GM23338 (cell line): ENCODE measurements at places on chromosomes 3 and 15. TPM values are rescaled to one million over a fixed set of nuclear protein-coding genes. Genes with fewer than 3 reads are reported as not detected.

GRCh38 chr3:188926741-188927511 lies 244.8 kb upstream of the TPRG1 start:
- H3K27ac ChIP-seq = no peak overlapping the region
- no peaks in the 10 kb centered on the region for H3K36me3 ChIP-seq
- H3K27me3 ChIP-seq = no peaks in the 10 kb centered on the region
- H3K4me3 ChIP-seq = no peak overlapping the region

- H3K36me3 ChIP-seq = no peaks in the 10 kb centered on the region
- H3K27ac ChIP-seq = no peak overlapping the region
- H3K4me3 ChIP-seq = no peak overlapping the region
- DNase-seq = no peak
These were observed 53.6 kb upstream of the AP4E1 start for GRCh38 chr15:50854601-50855490.

- no peak overlapping the region for H3K27ac ChIP-seq
- DNase-seq = no peak
- H3K36me3 ChIP-seq = peaks cover 11% of the 10 kb centered on the region; the same call in 1 of the 2 replicates
These were observed 27.0 kb downstream of the CTSH start for GRCh38 chr15:78917888-78918287.

Gene FSTL1
- 258 and 272 TPM in 2 replicates for total RNA-seq

- peak; percentile 28 for DNase-seq
- H3K36me3 ChIP-seq = no peaks in the 10 kb centered on the region
- H3K27me3 ChIP-seq = no peaks in the 10 kb centered on the region
- no peak overlapping the region for H3K4me3 ChIP-seq
- no peaks in the 10 kb centered on the region for H3K4me1 ChIP-seq
- H3K27ac ChIP-seq = no peak overlapping the region
These were observed 12.6 kb upstream of the STARD5 start for GRCh38 chr15:81336568-81336967.

Gene PARP15
- 0.12 and 0.87 TPM in 2 replicates for total RNA-seq

DNA sequence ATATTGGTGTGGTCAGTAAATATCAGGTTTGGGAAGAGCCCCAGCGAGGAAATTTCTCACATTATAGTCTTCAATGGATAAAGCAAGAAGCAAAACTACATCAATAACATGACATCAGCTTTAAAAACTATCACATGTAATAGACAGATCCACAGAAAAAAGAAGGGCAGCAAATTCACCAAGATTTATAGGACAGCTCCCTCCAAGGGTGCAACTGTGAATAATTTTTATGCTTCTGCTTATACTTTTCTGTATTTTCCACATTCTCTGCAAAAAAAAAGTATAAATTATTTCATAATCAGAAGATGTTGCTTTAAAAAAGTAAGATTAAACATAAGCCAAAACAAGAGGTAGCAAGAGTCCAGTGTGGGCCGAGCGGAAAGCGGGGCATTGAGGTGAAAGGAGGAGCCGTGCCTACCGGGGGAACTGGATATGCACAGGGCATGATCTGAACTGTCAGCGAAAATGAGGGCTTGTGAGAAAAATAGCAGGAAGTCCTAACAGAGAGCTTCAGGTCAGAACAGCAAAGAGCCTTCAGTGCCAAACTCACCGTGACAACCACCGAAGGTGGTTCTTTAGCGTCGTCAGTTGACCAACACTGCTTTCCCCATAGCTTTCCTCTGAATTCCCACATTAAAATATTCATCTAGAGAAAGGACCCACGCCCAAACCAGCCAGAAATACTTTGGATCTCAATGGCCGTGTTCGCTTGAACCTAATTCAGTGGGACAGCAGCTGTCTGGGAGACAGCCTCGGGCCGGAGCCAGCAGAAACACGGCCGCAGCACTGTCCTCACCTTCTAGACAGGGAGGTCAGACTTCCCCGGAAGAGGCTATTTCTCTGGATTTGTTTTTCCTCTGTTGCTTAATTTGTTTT lies 59.8 kb downstream of the FAM174B start:
- H3K27ac ChIP-seq = no peak overlapping the region
- no peaks in the 10 kb centered on the region for H3K4me1 ChIP-seq
- DNase-seq = no peak
- H3K36me3 ChIP-seq = no peaks in the 10 kb centered on the region
- no peaks in the 10 kb centered on the region for H3K27me3 ChIP-seq

GRCh38 chr15:55527150-55527549 lies 19.1 kb upstream of the DNAAF4 start:
- H3K36me3 ChIP-seq = no peaks in the 10 kb centered on the region
- no peak overlapping the region for H3K4me3 ChIP-seq
- DNase-seq = peak; percentile 25
- H3K27me3 ChIP-seq = peaks cover 10% of the 10 kb centered on the region
- no peak overlapping the region for H3K27ac ChIP-seq

DNA sequence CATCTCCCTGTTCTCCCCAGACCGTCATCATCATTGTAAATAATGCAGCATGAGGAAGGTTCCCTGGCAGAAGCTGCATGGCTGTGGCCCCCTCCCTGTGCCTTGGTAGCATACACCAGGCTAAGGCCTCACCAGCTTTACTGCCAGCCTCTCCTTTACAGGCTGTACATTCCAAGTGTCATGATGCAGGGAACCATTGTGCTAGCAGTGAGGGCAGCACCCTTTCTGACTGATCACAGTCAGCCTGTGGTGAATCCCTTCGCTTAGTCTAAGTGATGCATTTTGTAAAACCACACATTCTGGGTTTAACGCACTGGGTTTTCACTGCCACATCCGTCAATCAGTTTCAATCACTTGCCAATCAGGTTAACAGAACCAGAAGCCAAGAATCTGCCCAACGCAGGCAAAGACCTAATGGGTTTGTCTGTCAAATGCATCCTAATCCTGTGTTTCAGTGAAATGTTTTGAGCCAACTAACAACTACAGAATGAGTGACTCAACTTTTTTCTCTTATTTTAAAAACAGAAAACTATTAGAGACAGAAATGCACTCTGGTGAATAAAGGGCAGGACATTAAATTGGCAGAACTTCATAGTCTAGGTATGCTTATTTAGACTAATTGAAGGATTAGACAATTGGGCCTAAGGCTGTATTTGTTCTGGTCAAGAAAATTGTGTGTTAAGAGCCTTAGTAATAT lies 225.9 kb upstream of the DPH6 start:
- H3K4me1 ChIP-seq = no peaks in the 10 kb centered on the region
- H3K4me3 ChIP-seq = no peak overlapping the region
- H3K36me3 ChIP-seq = no peaks in the 10 kb centered on the region
- no peak for DNase-seq
- no peak overlapping the region for H3K27ac ChIP-seq
- no peaks in the 10 kb centered on the region for H3K27me3 ChIP-seq

DNA sequence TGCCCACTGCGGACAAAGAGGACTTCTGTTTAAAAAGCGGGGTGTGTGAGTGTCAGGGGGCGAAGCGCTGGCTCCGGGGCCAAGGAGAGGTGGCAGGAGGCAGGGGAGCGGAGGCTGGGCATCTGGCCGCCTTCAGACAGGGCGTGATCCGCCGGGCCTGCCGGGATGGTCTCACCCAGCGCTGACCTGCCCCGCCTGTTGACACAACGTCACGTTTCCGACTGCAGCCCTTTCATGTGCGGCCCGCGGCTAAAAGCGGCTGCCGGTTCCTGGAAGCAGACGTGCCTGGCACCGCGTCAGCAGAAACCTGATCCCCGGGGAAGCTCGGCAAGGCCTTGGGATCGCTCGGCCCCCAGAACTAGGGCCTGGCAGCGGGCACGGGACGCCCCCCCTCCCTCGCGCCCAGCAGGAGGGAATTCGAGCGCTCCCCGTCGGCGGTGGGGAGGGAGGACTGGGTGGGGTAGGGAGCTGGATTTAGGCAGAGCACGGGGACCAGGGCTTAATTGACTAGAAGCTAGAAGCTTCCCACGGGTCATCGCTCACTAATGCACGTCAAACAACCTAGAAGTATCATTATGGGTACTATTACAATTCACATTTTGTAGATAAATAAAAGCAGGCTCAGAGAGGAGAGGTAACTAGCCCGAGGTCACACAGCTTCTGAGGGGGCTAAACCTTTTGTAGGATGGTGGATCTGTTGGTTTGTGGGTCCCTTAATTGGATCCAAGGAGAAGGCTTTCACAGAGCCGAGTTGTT lies 7.7 kb downstream of the BHLHE40 start:
- DNase-seq = peak; percentile 97
- H3K27me3 ChIP-seq = peaks cover 31% of the 10 kb centered on the region
- H3K27ac ChIP-seq = no peak overlapping the region

DNA sequence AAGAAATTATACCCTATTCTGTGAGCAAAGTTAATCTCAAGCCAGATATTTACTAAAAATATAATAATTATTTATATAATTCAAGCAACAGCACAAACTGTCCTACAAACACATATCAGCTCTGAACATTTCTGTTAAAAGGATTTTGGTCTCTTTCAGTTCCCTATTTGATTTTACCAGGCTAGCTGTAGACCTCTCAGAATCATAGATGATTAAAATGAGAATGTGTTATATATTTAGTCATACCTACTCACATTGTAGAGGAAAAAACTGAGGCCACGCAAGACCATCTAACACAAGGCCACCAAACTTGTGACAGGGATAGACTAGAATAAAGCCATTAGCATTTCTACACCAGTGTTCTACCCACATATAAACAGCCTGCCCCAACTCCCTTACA lies 28.5 kb downstream of the ACKR4 start:
- peaks cover 14% of the 10 kb centered on the region for H3K4me1 ChIP-seq
- H3K27ac ChIP-seq = 0 out of 2 replicates have a peak overlapping the region, but pooled peaks have one; percentile 12
- H3K27me3 ChIP-seq = no peaks in the 10 kb centered on the region
- no peaks in the 10 kb centered on the region for H3K36me3 ChIP-seq
- DNase-seq = no peak

DNA sequence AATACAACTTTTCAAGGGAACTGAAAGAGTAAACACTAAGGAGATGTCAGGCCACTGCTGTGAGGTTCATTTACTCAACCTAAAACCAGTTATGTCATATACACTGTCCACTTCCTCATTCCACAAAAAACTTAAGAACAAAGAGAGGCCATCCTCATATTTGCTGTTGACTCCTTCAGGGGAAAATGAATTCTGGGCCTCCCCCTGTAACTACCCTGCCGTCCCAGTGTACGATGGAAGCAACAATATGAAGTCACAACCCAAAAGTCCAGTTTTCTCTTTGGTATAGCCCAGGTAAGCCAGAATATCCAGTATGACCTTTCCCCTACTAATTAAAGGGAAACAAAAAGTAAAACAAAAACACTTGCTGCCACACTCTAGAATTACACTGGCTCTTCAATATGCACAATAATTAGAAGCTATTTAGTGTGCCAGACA lies 16.2 kb downstream of the CEP152 start:
- no peak overlapping the region for H3K4me3 ChIP-seq
- 0 out of 2 replicates have a peak, but pooled peaks cover 4% of the 10 kb centered on the region for H3K4me1 ChIP-seq
- no peak overlapping the region for H3K27ac ChIP-seq
- DNase-seq = no peak

DNA sequence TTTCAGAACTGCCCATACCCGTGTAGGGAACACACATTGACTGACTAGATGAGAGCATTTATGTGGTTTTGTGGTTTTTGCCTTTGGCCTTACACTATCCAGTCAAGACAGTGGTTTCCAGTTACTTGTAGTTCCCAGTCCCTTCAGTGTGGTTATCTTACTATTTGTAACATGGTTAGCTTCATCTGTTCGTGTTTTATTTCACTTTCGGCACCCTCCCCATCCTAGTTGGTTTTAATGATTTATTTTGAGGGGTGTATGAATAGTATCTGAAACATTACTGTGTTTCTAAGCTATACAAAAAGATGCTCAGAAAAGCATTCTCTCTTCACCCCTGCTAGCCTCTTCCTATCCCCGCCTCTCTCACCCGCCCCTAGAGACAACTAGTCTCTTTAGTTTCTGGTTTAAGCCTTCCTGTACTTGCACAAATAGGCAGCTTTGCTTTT lies 14.1 kb downstream of the LYSMD4 start:
- H3K36me3 ChIP-seq = 0 out of 2 replicates have a peak, but pooled peaks cover 5% of the 10 kb centered on the region
- H3K4me3 ChIP-seq = no peak overlapping the region
- H3K27me3 ChIP-seq = no peaks in the 10 kb centered on the region
- no peak overlapping the region for H3K27ac ChIP-seq

GRCh38 chr3:27503526-27503925 lies 19.3 kb upstream of the SLC4A7 start:
- no peak for DNase-seq
- no peaks in the 10 kb centered on the region for H3K4me1 ChIP-seq
- H3K27me3 ChIP-seq = no peaks in the 10 kb centered on the region
- H3K4me3 ChIP-seq = no peak overlapping the region

DNA sequence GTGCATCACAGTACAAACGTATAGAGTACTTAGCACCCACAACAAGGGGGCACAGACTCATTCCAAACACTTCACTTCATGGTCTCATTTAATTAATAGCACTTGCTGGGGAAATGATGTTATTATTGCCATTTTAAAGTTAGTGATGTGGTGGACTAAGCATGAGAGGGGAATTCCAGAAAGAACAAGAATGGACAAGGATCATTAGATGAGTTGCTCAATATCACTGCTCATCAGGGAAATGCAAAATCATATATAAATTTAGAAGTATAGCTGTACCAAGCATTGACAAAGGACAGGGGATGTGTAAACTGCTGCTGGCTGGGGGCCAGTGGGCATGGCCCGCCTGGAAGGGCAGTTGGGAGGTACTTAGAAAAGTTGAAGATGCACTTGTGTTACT lies 14.6 kb downstream of the PRR20G start:
- H3K27ac ChIP-seq = no peak overlapping the region
- DNase-seq = no peak
- no peaks in the 10 kb centered on the region for H3K36me3 ChIP-seq
- H3K4me3 ChIP-seq = no peak overlapping the region
- H3K27me3 ChIP-seq = no peaks in the 10 kb centered on the region
- no peaks in the 10 kb centered on the region for H3K4me1 ChIP-seq

Gene IMPDH2
- total RNA-seq = 297 and 314 TPM in 2 replicates

DNA sequence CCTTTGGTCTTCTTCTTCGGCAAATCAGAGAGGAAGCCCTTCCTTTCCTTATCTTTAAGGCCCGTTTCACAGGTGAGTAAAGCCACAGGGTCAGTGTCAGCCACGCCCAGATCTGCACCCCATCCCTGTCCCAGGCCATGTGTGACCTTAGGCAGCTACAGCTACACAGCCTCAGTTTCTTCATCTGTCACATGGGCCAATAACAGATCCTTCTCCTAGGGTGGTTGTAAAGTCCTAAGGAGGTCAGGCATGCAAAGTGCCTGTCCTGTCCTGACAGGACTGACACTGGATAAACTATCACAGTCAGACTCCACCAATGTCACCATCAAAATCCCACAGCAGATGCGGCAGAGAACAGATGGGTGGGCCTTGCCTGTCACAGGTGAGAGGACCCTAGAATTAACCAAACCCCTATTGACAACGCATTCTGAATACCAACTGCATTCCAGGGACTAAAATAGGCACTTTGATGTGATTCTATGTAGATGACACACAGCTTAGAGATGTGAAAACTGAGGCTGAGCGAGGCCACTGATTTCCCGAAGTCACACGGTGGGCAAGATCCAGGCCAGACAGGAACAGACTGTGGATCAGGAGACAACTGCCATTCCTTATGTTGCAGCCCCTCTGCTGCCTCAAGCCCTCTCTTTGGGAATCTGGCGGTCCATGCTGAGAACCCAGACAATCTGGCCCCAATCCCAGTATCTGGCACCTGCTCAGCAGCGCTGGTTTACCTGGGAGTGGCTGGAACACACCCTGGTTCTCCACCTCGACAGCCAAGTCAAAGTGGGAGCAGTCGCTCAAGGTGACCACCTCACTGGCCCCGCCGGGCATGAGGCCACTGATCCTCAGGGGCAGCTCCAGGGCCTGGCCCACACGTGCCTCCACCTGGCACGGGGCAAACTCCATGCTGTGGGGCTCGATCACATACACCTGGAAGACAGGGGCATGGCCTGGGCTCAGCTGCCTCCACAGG lies 48.7 kb downstream of the NUP210 start:
- DNase-seq = no peak
- H3K27ac ChIP-seq = no peak overlapping the region
- H3K4me3 ChIP-seq = no peak overlapping the region
- peaks cover 10% of the 10 kb centered on the region for H3K36me3 ChIP-seq

Gene ZNF660
- total RNA-seq = 6.1 and 10.1 TPM in 2 replicates

- H3K27me3 ChIP-seq = no peaks in the 10 kb centered on the region
- H3K27ac ChIP-seq = no peak overlapping the region
- no peaks in the 10 kb centered on the region for H3K4me1 ChIP-seq
These were observed 273.7 kb upstream of the UMPS start for GRCh38 chr3:124456506-124456905.

Gene KY
- total RNA-seq = not detected in 2 replicates
